HFFc6 (cell line): ENCODE measurements at places on chromosomes 7 and 10.

GRCh38 chr10:30134171-30134945 is 75.0 kb upstream of the JCAD start:
- no peak for DNase-seq

- DNase-seq, result no peak
Measured at GRCh38 chr7:89477991-89478390, 676.3 kb upstream of the STEAP1 start.

DNA sequence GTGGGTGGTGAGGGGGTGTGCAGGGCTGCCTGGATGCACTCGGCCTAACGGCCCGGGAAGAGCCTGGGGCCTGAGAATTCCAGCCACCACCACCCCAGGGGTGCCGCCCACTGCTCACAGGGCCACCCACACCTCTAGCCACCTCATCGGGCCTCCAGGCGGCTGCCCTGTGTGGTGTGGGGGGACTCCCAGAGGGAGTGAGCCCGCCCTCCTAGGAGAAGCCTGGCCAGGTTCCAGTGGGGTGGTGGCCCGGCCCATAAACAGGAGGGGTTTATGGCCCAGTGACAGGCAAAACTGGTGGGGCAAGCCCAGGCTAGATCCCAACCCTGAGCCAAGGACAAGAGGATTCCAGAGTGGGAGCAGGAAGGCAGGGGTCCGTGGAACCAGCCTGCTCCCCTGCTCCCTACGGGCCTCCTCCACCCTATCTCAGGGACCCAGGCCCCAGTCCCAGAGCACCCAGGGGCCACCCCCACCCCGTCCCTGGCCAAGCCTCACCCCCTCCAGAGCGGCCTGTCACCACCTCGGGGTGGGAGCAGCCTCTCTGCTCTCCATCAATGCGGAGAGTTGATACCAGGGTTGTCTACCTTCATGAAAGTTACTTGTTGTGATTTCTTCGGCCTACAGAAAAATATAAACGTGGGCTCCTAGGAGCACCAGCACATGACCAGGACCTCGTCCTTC is 20.2 kb upstream of the PDGFA start:
- peak; percentile 69 for DNase-seq

- DNase-seq, result no peak
Measured at GRCh38 chr10:2494399-2494798, 572.9 kb upstream of the PFKP start.

DNA sequence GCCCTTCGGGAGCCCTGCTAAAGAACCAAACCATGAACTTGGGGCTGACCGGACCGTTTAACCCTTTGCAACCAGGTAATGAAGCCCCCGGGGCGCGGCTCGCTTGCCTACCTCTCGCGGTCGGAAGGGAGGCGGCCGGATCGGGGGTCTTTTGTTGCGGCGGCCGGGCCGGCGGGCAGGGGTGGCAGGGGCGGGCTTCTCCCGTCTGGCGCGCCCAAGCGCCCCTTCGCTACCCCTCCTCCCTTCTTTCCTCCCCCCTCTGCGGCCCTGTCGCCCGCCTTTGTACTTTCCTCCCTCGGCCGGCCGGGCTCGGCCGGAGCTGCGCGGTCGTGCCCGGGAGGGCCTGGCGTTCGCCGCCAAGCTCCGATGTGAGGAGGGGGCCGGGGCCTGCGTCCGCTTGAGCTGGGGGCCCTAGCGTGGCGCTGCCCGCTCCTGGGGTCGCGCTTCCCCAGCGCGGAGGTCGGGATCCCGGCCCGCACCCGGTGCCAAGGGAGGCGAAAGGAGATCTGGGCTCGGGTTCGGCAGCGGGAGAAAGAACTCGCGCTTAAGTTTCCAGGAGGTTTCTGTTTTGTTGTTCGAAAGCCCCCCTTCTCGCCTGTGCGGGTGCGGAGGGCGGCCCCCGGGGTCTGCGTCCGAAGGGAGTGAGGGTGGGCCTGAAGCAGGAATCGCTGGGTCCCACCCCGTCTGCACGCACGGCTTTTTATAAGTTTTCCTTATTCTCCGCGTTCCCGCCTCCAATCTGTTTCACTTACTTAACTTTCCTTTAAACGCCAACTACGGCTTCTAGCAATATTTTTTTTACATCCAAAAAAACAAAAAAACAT is 436.8 kb upstream of the GALNT17 start:
- DNase-seq, result no peak

DNA sequence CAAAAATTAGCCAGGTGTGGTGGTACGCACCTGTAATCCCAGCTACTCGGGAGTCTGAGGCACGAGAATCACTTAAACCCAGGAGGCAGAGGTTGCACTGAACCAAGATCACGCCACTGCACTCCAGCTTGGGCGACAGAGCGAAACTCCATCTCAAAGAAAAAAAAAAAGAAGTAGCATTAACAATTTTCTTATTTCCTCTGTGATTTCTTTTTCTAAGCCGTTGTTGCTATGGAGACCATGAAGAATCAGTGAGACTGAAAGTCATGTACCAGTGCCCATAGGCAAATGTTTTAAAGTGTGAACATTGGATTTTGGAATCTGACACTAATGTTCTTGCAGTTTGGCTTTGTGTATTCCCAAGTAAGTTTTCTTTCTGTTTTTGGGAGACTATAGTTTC is 18.4 kb upstream of the MAP3K8 start:
- DNase-seq, result no peak

DNA sequence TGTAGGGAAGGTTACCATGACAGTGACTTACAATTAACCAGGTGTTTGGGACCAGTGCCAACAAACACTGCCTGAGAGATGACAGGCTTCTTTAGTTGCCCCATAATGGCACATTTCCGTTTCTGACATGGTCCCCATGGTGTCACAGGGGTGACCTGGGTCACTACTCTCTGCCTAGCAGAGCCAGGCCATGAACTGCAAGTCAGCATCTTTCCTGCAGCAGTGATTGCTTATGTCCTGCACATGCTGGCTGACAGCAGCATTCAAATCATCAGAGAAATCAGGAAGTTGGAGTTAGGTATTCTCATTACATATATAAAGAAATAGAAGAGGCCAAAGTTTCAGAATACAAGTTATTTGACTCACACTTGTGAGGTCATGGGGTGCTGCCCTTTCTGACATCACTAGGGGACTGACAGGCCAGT is 47.1 kb upstream of the ZNRF2 start:
- no peak for DNase-seq

GRCh38 chr7:17233603-17234002 is 64.8 kb upstream of the AHR start:
- no peak for DNase-seq

- DNase-seq, result no peak
Measured at GRCh38 chr7:39808796-39809481, 141.1 kb upstream of the CDK13 start.

DNA sequence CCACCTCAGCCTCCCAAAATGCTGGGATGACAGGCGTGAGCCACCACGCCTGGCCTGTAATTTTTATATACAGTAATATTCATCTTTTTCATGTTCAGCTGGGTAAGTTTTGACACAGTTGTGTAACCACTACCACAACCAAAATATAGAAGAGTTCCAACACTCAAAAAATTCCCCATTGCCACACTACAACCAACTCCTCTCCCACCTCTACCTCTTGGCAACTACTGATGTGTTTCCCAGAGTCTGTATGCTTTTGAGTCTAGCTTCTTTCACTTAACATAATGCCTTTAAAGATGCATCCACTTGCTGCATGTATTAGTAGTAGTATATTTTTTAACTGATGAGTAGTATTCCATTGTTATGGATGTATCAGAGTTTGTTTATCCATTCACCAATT is 90.7 kb downstream of the SRPK2 start:
- DNase-seq, result no peak

DNA sequence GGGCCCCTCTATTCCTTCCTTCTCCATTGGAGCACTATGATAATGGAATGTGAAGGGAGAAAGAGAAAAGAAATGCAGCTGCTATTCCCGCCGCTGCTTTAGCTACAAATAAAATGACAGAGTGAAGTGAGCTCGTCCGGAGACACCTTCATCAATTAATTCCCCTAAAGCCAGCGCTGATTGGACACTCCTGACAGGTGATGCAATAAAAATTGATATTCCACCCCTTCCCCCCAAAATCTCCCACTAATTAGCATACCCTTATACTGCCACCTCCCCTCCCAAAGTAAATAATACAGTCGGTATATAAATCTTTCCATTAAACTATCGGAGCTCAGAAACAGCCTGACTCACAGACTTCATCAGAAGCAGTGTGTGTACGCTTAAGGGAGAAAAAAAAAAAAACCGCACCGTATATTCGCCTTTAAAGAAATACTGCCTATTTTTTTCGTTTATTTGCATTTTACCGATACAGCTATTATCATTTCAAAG is 7.3 kb downstream of the SKIDA1 start:
- DNase-seq, result no peak

DNA sequence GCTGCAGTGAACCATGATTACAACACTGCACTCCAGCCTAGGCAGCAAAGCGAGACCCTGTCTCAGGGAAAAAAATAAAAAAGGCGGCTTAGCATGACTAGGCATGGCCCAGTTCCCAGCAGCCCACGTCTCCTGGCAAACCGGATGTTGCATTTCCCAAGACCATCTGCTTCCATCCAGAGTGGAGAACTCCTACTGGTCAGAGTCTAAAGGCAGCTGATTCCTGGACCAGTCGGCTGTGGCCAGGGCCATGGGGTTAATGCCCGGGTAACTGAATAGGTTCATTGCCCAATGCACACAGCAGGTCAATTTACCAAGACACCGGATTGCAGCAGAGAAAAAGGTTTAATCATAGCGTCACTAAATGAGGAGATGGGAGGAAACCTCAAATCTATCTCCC is 133.1 kb downstream of the MYL10 start:
- no peak for DNase-seq

- DNase-seq, result peak; percentile 34
Measured at GRCh38 chr10:86945361-86946212, 11.8 kb downstream of the MMRN2 start.

DNA sequence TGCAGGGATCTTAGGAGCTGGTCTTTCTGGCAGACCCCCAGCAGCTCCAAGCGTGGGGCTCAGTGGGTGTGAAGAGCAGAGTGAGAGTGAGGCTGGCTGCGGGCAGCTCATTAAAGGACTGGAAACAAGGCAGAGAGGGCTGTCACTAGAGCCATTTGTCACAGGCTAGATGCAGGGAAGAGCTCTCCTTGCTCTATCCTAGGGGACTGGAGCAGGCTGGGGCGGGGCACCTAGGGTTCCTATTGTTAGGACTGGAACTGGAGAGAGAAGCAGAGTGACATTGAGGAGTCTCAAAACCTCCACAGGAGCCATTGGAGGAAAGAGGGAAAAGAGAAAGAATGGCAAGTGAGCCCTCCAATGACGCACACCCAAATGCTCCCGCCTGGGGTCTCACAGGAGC is 772 bp upstream of the DDC start:
- DNase-seq, result no peak

DNA sequence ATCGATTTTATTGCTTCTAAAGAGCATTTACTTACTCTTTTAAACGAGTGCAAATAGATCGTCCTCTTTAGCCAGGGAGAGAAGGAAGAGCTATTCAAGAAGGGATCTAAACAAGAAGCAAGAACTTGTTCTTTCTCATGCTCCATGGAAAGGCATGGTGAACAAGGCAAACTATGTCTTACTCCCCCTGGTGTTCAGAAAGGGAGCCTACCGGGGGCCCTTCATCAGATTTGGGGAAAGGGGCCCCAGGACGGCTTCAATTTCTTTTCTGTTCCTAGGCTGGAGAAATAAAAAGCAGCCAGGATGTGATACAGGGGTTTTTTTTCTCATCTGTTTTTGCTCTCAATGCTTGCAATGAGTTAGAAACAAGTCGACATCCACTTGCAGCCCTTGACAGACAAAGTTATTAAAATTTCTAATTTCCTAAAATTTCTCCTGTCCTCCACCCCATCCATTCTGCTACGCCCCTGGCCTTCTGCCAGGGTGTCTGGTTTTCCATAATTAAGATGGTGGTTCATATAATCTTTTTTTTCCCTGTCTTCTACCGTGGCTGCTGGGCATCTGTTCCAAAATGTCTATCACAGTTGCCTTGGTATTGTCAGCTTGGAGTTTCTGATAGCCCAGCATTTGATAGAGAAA is 214.4 kb downstream of the CREB5 start:
- peak; percentile 15 for DNase-seq

DNA sequence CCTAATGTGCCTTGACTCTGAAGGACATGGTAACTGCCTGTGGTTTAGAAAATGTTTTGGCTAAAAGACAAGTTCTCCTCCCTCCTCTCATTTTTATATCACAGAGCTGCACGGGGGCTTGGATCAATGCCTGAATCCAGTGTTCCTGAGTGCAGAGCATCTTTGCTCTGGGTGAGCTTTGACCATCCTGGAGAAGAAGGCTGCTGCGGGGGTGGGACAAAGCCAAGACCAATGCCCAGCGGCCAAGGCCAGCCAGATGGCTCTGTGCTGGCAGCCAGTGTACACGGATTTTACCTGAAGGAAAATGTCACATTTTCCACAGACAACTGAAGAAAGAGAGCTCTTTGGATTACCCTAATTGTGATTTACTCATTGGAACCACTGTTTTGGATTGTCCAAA is 102.0 kb upstream of the TARP start:
- DNase-seq, result no peak

DNA sequence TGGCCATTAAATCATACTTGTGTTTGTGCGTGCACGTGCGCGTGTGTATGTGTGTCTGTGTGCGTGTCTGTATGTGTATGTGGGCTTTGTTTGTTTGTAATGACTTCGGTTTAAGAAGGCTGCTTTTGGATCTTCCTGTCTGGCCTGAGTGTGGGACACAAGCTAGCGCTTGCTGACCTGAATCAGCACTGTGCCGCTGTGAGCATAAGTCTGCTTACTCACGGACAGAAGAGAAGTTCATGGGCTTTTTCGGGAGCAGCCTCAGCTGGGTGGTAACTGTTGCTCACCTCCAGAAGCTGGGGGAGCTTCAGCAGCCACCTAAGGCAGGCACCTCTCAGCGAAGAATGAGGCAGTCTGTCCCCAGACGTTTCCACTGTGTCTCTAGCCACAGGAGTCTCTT is 56.1 kb upstream of the TRUB1 start:
- no peak for DNase-seq

DNA sequence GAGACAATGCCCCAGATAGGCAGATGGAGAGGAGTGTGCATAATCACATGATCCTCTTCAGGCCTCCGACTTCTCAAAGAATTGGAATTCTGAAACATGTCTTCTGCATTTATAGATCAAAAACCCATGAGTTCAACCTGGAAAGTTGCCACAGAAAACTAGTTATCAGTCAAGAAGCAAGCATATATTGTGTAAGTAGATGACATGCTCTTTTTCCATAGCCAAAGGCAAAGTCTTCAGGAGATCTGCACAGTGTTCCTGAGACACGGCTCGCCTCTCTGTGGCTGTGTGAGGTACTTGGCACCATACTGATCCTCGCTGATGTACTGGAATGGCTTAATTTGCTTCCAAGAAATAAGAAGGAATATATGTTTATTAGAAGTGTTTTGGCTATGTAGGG is 213.5 kb upstream of the MKI67 start:
- no peak for DNase-seq
